ENCODE measurements at places on chromosomes 7 and 10.

GRCh38 chr7:1845536-1846311, 175.6 kb downstream of the ELFN1 start:
- no peak for DNase-seq

GRCh38 chr7:43669286-43670081, 59.8 kb downstream of the COA1 start:
- no peak for DNase-seq

DNA sequence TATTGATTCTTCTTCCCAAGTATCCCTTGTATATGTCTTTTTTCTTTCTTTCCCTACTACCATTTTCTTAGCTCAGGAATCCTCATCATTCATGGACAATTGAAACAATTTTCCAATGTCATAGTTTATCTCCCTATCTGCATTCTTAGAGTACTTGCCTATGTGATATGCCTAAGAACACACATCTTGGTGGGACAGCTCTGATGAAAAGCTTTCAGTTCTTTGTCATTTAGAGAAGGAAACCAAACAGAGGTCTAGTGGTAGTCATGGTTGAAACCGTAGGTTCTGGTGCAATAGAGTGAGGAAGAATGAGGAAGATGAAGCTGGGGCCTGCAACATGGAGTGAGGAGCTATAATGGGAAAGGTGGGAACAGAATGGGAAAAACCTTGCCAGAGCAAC, 28.2 kb downstream of the TDRD1 start:
- no peak for DNase-seq

DNA sequence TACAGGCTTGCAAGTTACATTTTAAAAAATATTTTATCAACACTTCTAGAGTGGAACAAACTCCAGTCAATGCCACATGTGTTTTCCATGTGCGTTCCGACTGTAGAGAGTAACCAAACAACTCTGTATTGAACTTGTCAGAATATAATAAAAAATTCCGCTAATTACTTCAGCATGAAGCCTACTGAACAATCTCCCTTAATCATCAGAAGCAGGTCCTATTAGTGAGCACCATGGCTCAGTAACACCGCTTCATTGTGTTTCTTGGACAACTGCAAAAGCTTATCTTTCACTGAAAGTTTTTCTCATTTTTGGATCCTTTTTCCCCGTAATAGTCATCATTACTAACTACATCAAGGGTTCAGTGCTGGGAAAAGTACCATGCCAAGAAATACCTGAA, 117.0 kb downstream of the MKX start:
- no peak for DNase-seq

- DNase-seq: no peak
These were observed 152.4 kb upstream of the ADCY1 start for GRCh38 chr7:45421806-45422205.

Data from renal cortex interstitium (tissue), 15 donors.